ENCODE measurements at places on chromosomes 12 and 14.

- no peak for DNase-seq
Observed at GRCh38 chr12:75322464-75322863, 7.7 kb downstream of the CAPS2 start.

DNA sequence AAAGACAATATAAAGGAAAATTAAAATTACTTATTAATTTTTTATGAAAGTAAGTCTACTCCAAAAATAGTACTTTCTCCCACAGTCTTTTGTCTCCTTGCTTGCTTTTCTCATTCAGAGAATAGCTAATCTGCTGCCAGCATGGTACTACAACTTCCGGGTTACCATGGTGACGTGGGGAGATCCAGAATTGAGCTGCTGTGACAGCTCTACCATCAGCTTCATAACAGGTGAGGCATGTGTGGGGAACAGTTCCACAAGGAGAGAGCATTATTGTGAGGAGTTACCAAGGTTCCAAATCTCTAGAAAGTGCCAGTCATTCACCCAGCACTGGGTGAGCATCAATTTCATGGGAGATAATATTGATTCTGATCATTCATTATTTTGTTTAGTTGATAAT is 197.8 kb downstream of the PTPRO start:
- peak; percentile 27 for DNase-seq

DNA sequence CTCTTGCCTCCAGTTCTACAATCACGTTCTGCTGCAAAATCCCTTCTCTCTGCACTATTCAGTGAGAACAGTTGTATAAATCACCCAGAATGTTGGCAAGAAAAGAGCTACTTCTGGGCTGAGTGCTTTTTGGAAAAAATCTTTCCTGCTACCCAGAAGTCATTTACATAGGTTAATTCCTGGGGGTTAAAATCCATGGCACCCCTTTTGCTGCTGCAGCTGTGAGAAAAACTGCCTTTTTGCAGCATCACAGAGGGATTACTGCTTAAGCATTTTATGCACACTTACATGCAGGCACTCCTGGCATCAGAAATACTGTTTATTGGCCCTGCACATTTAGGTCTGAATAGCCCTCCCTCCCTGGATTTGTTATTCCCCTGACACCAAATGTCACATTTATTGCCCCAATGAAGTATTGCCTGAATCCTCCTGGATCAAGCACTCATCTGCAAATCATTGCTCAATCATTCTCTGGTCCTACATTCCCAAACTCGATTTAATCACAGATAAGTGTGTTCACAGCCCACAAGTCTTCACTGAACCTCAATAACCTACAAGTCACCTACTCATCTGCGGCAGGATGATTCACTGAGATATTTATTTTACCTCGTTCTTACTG is 43.1 kb upstream of the CCDC196 start:
- DNase-seq: no peak

DNA sequence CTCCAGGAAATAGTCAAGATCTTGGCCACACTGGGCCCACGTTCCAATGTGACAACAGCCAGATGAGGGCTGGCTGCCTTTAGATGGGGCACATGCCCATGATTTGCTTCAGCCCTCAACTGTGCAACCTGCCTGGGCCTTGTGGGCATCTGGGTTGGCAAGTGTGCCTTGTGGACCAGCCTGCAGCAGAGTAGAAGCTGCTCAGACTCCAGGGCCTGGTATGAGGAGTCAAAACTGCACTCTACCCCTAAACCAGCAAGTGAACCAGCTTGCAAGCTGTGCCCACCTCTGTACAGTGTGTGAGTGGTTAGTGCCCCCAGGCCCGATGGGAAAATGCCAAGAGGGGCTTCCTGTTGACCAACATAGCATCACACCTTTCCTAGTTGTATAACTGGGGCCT is 17.9 kb downstream of the PHETA1 start:
- DNase-seq: no peak

- no peak for DNase-seq
Observed at GRCh38 chr14:97311411-97311810, 514.2 kb downstream of the VRK1 start.

DNA sequence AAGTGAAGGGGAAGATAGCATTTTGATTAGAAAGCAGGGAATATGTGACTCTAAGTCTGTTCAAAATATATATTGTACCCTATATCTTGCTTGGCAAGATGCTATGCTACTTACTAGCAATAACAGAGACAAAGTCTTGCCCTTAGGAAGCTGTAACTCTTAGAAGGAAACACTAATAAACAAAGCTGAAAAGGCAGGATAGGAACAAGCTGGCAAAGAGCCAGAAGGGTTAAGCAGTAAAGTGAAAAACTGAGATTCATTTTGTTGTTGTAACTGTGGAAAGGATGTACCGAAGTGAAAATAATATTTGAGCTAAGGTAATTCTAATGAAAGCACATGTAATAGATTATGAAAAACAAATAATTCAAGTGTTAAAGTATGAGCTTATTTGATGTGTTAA is 527.1 kb upstream of the FLRT2 start:
- no peak for DNase-seq

GRCh38 chr14:32259368-32260013 is 56.4 kb upstream of the RNU6-8 start:
- no peak for DNase-seq

- no peak for DNase-seq
Observed at GRCh38 chr12:130839770-130840404, 837 bp upstream of the STX2 start.

GRCh38 chr14:55977392-55978150 is 140.6 kb upstream of the PELI2 start:
- no peak for DNase-seq

- DNase-seq: no peak
Observed at GRCh38 chr12:20409607-20410377, 41.5 kb downstream of the PDE3A start.

DNA sequence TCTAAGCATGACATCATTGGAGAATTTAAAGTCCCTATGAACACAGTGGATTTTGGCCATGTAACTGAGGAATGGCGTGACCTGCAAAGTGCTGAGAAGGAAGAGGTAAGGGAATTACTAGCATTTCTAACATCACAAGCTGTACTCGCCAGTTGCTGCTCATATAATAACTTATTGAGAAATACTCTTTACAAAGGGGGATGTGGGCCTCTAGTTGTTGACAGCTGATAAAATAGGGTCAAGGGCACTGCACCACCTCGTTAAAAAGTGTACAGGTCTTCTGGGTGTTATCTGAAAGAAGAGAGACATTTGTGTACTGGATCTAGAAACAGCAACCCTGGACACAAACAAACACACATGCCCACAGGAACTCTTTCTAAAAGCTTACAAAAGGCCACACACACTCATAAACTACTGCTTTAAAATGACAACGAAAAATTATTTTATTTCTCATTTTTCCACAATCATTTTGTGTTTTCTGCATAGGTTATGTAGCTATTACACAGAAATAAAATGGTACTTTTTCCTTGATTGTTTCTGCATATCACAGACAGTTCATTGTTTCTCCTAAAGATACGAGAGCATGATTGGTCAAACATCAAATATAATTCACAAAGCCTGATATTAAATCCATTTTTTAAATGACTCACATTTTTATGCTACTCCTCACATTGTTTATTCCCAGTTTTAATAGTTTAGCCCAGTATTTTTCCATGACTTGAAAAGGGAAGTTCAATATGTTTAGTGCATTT is 391.1 kb downstream of the PAWR start:
- DNase-seq: no peak

- peak; percentile 89 for DNase-seq
Observed at GRCh38 chr14:95577067-95577800, 42.4 kb downstream of the GLRX5 start.

DNA sequence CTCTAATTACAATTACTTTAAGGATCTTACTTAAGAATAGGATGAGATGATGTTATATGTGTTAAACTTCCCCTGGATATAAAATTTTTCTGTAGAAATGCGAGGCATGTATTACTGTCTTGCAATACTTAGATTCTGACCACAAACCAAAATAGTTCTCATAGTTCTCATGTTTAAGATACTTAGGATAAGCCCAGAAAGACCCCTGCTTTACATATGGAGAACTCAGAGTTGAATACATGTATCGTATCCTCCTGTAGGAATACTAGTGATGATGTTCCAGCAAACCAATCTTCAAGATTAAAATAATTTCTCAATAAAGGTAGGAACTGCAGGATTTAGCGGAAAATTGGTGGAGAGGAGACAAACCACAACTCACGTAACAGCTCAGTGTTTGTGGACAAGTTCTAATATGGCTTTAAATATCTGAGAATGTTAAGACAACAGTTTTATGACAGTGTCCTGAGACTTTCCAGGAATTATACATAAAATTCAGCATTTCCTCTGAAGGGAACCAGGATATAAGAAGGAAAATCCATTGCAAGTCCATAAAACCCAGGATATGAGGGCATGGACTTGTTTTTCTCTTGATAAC is 114.7 kb upstream of the CRY1 start:
- DNase-seq: no peak

GRCh38 chr12:46101485-46101869 is 111.1 kb upstream of the SCAF11 start:
- no peak for DNase-seq

- no peak for DNase-seq
Observed at GRCh38 chr12:51240971-51241370, 2.3 kb downstream of the DAZAP2 start.

DNA sequence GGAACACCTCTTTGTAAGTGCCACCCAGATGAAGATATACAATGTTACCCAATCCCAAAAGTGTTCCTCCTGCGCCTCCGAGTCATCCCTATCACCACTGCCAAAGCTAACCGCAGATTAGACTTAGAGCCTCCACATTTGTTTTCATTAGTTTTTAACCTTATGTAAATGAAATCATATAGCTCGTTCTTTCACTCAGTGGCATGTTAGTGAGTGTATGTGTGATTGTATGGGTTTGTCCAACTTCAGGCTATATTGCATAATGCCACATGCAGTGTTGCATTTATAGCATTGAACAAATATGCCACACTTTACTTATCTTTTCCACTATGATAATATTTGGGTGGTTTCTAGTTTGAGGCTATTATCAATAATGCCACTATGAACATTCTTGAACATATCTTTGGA is 18.0 kb downstream of the MAP1LC3B2 start:
- DNase-seq: no peak

GRCh38 chr12:111330800-111331752 is 37.8 kb downstream of the PHETA1 start:
- peak; percentile 71 for DNase-seq

DNA sequence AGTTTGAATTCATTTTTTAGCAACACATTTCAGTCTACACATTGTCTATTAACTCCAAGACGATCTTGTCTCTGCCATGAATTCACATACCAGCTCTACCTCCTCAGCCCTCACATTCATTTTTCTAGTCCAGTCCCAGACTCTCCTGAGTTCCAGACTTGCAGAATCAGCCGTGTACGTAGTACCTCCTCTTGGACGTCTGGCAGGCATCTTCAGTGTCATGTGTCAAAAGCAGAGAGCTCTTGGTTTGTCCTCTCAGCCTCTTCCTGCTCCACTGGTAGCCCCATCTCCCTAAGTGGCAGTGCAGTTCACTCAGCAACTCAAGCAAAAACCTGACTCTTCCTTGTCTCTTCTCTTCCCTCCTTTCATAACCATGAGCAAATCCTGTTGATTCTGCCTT is 14.5 kb upstream of the TCTN2 start:
- DNase-seq: no peak

DNA sequence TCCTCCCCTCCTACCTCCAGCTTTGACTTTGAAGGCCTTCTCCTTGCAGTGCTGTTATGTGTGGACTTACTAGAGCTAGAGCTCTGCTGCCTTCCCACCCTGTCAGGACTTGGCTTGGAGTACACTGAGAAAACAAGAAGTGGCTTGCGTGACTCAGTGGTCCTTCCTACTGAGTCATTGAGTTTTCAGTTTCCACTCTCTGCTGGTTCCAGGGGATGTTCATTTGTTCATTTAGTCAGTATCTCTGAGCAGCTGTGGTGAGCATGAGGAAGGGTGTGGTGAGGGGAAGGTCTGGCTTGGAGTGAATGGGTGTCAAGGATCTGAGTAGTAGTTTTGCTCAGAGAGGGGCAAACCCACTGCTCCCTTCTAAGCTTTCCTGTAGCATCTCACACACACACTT is 17.2 kb upstream of the ELK3 start:
- no peak for DNase-seq

GRCh38 chr12:110846615-110847566 is at the start of gene CCDC63:
Gene CCDC63 (plus strand): TSS chr12:110846987. CDS start chr12:110852955, 5,968 bp downstream.
- peak; percentile 42 for DNase-seq

DNA sequence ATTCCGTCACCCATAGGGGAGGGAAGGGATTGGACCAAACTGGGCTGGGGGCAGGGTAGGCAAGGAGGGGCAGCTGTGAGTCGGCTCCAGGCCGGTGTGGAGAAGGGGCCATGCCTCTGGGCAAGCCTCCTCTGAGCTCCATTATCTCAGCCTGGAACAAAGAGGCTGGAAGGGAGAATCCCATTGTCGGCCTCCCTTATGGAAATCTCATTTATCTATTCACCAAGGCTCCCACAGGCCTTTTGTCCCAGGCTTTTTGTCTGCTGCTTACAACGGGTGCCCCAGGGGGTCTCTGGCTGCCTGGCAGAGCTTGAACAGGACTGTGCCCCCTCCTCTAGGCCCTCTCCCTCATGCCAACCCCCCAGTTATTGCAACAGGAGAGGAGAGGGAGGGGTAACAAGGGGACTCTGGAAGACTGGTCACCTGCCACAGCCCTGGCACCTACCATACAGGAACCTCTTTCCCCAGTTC is 19.5 kb downstream of the FIGNL2 start:
- no peak for DNase-seq

DNA sequence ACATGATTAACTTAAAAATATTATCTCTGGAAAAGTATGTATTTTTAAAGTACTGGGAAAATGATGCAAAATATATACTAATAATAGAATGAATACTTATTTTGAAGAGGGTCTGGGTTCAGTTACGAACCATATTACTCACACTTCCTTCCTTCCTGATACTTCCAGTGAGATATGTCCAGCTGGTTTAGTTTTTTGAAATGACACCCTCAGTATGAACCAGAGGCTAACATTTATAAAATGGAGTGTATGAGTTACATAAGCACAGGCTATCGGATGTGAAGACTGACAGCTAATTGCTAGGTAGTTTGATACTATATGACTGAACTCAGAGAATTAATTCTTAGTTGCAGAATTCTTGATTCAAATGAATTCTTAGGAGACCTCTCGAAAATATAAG is 122.9 kb downstream of the OTOGL start:
- no peak for DNase-seq

GRCh38 chr14:36690311-36691040 is 28.8 kb downstream of the PAX9 start:
- no peak for DNase-seq

DNA sequence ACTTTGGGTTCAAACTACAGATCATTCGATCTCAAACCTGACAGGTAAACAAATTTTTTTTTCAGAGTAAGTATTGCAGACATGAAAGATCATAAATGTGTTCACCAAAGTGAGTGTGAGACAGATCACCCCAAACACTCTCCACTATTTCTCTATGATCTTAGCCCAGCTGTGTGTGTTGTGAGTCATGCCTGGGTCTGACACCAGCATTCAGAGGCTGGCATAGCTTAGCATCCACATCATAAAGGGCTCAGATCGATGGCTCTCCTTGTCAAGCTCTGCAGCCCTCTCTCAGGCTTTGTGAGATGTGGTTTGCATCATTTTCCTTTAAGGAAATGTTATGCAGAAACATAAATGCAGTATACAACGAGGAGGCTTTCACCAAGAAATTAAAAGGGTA is 164.9 kb downstream of the ETV6 start:
- DNase-seq: peak; percentile 28

Measured in NAMALWA (cell line).